ENCODE measurements at places on chromosomes 1 and 21.

DNA sequence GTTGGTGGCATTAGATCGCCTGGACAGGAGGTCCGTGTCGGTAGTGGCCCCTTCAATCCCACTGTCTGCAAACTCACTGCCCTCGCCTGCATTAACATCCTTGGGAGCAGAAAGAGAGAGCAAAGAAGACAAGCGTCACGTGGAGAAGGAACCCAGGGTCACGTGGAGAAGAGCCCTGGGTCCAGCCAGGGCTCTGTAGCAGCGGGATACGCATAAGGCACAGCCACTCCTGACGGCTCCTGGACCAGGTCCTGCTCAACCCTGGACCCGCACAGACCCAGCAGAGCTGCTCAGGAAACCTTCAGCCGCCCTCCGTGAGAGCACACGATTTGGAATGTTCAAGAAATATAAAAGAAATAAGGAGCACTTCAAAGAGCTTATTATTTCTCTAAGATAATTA, 92.0 kb downstream of the TIAM1 start:
- DNase-seq, result no peak

DNA sequence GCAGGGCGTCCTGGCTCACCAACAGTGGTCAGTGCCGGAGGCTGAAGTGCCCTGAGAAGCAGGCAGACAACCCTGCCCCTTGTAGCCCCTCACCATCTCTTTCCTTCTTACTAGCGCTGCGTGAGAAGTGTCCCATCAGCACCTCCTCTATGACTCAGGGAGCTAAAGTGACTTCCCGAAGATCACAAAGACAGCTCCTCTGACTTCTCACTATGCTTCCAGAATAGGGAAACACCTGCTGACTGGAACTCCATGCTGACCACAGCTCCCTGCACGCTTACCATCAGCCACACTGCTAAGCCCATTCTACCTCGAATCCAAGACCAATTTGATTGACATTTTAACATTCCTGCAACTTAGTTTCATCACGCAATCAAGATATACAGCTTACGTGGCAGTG, 92.8 kb downstream of the JAK1 start:
- DNase-seq, result no peak

- DNase-seq, result no peak
Measured at GRCh38 chr1:243264717-243265116, 8.9 kb downstream of the SDCCAG8 start.

DNA sequence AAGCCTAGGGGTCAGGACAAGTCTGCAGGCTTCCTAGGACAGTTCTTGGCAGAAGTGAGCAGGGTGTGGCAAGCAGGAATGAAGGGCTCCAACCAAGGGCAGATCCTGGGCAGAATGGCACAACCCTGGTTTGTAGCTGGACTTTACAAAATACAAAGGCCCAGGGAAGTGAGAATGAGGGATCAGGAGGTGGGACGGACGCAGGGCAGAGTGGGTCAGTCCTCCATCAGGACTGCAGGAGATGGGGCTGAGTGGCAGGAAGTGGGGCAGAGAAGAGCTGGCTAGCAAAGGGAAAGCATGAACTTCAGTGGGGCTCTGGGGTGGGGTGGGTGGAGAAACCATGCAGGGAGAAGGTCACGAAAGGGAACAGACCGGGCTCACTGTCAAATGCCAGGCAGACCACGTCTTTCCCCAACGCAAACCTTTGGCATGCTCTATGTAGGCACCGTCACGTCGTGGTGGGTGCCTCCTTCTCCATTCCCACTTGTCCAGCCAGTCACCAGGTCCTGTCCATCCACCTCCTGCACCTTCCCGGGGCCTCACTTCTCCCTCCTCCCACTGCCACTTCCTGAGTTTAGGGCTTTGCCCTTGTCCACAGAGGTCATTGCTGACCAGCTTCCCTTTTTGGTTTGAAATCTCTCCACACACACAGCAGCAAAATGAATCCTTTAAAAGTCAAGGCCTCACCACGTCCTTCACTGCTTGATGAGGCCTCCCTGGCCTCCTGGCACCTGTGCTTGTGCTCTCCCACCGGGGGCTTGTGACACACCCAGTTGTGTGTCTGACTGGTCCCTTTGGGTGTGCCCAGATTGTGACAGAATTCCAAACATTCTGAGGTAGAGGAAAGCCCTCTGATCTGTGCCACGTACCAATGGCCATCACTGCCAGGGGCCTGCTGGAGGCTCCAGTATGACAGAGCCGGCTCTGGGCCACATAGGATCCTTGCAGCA, 8.7 kb upstream of the CLDN19 start:
- DNase-seq, result no peak

DNA sequence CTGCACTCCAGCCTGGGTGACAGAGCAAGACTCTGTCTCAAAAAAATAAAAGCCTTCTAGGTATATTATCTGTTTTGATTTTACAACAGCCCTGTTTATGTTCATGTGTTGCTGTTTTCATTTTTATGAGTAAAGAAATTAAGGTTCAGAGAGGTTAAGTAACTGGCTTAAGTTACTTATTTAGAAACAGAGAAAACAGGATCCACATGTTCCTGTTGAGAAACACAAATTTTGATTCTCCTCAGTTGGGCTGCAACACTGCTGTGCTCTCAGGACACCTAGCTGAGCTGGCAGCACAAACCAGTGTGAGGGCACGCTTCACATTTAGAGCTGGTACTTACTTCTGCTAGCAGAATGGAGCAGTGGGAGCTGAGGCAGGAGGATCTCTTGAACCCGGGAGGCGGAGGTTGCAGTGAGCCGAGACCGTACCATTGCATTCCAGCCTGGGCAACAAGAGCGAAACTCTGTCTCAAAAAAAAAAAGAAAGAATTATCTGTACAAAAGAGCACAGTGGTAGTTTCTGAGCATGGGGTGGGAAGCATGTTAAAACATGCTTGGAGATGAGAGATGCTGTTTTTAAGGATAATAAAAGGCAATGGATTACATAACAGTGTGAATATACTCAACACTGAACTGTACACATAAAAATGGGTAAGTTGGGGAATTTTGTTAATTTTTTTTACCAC, 2.4 kb downstream of the SPRTN start:
- no peak for DNase-seq

GRCh38 chr1:99069146-99069545, 64.5 kb upstream of the PLPPR5 start:
- DNase-seq, result no peak

DNA sequence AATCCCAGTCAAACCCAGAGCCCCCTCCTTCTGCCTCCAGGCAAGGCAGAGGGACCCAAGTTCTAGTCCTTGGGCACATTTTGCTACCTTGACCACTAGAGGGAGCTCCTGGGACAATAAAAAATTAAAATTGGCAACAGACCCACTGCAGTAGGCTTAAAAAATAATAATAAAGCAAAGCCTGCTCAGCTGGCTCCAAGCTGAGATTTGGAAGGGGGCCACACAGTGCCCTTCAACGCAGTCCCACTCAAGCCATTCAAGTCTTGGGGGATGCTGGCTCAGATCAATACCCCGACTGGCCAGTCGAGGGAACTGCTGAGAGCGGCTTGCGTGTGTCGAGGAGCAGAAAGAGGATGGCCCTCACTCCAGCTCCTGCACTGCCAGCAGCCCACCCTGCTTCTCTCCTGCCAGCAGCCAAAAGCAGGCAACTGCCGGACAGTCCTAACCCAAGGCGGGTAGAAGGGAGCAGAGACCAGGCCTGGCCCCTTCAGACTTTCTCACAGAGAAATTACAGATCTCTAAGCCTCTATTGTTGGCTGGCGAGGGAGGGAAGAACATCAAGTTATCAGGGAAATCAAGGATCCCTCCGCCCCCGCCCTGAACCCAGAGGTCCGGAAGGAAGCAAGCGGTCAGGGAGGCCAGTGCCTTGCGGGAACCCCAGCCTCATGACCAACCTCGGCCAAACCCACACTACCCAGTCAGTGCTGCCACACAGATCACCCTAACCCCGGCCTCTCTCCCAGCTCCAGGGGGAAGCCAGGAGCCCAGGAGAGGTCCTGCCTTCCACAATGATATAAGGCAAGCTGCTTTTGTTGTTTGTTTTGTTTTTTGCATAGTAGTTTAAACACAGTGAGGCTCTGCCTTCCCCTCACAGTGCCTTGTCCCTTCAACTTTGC, 4.9 kb upstream of the ALDH4A1 start:
- peak; percentile 28 for DNase-seq

- no peak for DNase-seq
Measured at GRCh38 chr1:239765163-239765562, 326.5 kb upstream of the FMN2 start.

GRCh38 chr1:227357171-227357926, 39.1 kb upstream of the CDC42BPA start:
- no peak for DNase-seq

- no peak for DNase-seq
Measured at GRCh38 chr1:88276163-88276562, 407.9 kb upstream of the PKN2 start.

DNA sequence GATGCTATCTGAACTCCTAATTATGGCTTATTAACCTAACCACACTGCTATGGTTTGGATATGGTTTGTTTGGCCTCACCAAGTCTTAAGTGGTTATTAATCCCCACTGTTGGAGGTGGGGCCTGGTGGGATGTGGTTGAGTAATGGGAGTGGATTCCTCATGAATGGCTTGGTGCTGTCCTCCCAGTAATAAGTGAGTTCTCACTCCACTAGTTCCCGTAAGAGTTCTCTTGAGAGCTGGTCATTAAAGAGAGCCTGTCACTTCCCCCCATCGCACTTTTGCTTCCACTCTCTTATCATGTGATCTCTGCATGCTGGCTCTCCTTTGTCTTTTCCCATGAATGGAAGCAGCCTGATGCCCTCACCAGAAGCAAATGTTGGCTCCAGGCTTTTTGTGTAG, 328.8 kb downstream of the PLA2G4A start:
- no peak for DNase-seq

DNA sequence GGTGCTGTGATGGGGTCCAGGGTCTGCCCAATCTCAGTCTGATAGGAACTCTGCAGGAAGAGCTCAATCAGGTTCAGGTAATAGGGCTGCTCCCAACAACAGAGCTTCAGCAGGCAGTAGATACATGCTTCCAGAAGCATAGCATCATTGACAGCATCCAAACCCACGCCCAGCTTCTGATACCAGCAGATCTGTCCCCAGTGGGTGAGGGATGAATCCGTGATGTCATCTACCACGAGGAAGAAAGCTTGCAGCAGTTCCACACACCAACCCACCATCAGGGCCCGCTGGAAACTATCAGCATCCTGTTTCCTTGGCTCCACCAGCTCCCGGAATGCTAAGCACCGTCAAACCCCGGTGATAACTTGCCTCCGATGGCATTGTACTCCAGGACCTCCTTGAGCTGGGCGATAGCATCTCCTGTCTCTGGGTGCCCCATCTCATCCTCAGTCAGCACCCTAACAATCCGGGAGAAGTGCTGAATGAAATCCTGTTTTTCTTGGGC, 14.7 kb downstream of the NEK2 start:
- no peak for DNase-seq

DNA sequence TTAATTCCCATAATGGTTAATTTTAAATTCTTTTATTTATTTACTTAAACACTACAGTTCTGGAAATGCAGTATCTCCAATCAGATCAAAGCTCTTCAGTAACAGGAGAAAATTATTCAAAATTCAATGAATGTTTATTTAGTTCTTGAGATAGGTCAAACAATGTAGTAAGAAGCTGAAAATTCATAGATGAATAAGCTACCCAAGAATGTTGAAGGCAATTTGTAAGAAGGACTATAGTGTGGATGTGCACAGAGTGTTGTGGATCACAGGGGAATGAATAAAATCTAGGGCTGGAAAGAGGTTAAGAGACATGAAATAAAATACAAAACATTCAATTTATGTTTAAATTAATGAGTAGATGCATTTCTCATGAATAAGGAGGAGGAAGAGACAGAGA, 72.0 kb downstream of the OLFM3 start:
- no peak for DNase-seq

GRCh38 chr21:15895142-15896106, 165.6 kb downstream of the USP25 start:
- DNase-seq, result no peak

DNA sequence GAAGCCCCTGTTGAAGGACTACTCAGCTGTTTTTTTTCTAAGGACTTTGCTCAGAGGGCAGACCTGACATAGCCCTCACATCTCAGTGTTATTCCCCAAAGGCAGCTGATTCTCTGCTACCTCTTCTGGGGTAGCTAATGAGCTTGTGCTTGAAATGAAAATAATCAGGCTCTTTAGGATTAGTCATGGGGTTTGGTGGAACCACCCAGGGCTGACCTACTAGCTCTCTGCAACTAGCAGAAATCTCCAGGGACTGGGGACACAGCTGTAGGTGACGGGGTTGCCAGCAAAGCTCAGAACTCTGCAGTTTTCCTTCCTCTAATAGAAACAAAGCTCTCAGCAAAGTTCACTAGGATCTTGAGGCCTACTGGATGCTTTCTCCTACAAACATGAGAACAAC, 106.4 kb upstream of the BCL9 start:
- DNase-seq, result no peak

GRCh38 chr1:208278638-208279037, 34.5 kb upstream of the PLXNA2 start:
- DNase-seq, result no peak

GRCh38 chr1:79310609-79311008, 304.1 kb upstream of the ADGRL4 start:
- no peak for DNase-seq

- no peak for DNase-seq
Measured at GRCh38 chr1:12087797-12088314, 24.8 kb downstream of the TNFRSF8 start.

Measured in NCI-H2029 (cell line).